Stimulated activated CD4-positive, alpha-beta T cell treated with anti-CD3 and anti-CD28 coated beads, TNF-alpha, amount 100 ng/mL, for 24 hours (primary cell): ENCODE measurements at places on chromosomes 6 and 20.

DNA sequence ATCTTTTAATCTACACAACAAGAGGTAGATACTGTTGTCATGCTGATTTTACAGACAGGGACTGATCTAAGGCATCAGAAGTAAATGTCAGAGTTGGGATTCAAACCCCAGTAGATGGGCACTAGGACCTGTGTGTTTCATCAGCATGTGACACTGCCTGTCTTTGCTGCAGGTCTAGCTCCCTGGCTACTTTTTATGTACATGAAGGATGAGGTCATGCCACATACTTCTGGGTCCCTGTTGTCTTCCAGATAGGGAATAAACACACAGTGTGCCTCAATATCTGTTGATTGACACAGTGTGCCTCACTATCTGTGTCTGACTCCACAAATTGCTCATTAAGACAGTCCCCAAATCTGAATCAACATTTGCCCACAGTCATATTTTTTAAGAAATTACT is 106.9 kb downstream of the TFAP2B start:
- DNase-seq, result no peak

DNA sequence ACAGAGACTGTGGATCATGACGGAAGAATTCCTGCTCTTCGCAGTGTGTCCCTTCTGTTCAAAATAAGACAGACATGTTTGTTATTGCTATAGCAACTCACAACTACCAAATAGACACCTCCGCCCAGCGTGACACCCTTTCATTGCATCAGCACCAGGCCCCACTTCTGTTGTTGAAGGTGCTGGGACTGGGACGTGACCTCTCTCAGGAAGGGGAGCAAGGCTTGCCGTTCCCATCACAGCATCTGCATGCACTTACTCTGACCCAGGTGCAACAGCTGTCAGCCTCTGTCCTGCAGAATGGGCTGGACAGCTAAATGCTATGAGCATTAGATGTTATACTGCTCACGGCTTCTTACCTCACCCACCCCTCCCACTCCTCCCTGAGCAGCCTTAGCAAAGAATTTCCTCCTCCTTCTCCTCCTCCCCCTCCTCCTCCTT is 94.1 kb downstream of the DACT2 start:
- no peak for DNase-seq

- DNase-seq, result no peak
Observed at GRCh38 chr6:135181333-135182070, 394 bp downstream of the MYB start.

DNA sequence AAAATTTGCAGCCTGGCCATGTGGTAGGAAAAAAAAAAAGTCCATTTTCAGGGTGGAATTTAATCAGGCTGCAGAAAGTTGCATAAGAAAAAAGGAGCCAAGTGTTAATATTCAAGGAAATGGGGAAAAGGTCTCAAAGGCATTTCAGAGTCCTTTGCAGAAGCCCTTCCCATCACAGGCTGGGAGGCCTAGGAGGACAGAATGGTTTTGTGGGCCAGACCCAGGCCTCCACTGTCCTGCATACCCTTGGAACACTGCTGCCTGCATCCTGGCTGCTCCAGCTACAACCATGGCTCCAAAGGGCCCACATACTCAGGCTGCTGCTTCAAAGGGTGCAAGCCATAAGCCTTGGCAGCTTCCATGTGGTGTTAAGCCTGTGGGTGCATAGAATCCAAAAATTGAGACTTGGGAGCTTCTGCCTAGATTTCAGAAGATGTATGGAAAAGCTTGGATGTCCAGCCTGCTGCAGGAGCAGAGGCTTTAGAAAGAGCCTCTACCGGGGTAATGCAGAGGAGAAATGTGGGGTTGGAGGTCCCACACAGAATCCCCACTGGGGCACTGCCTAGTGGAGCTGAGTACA is 239.0 kb upstream of the STXBP5 start:
- DNase-seq, result no peak

DNA sequence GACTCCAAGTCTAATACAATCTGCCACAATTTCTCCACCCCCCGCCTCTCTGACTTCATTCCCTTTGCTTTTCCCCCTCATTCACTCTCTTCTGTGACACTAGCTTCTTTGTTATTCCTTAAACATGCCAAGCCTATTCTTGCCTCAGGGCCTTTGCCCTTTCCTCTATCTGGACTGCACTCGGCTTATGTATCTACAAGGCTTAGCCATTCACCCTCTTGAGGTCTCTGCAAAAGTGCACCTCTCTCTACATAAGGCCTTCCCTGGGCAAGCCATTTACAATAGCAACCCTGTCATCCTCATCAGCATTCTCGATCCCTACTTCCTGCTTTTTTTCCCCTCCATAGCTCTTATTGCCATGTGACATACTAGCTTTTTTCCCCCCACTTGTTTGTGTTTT is 168.9 kb downstream of the PDSS2 start:
- DNase-seq, result no peak

GRCh38 chr6:72322771-72323170 is 299.1 kb upstream of the KCNQ5 start:
- no peak for DNase-seq

DNA sequence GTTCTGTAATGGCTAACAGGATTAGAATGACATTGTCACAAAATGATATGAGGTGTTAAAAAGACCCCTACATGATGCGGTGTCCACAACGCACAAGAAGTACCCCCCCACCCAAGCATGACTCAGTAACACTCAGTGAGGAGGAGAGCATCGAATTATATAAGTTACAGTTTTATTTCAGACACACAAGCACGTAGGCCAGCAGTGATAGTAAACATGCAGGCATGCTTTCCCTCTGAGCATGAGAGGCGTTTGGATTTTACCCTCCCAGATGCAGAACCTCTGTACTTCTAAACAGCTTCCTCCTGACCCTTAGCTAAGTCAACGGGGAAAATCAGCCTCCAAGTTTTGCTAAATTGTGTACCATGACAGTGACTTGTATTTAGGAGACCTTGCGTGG is 23.9 kb downstream of the GNAS start:
- DNase-seq, result no peak
